ENCODE measurements at places on chromosomes 5 and 9. TPM values are rescaled to one million over a fixed set of nuclear protein-coding genes. Genes with fewer than 3 reads are reported as not detected.

Gene ARRDC1
- 74.9 TPM for total RNA-seq

Gene SLIT3
- total RNA-seq, result 18.8 TPM

DNA sequence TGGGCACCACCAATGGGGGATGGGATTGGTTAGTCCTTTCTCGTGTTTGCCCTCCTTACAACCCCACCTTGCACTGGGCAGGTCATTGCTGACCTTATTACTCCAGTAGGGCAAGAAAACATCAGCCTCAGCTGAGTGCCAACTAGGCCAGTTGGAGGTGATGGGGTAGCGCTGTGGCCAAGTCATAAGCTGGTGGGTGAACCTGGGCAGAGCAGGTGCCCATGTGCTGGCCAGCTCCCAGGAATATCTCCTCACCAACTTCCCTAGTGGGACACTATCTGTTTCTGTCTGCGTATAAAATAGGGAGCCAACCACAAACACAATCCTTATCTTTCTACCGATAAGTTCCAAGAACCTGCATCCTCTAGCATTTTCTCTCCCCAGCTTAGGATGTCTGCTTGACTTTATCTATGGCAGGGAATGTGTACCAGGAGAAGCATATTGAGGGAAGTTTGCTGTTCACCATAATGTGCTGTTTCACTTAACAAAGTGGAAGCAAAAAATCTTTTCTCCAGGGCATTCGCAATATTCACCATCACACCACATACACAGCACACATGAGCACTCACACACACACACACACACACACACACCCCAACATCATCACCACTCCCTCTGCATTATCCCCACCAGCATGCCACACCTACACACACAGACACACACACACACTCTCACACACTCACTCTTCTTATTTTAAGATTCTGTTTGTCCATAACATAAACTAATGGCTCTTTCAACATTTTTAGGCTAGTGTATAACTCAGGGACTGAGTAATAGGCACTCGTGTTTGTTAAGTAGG, 390.0 kb downstream of the ENC1 start:
- DNase-seq, result no peak
- no peak overlapping the region for H3K4me3 ChIP-seq
- H3K4me1 ChIP-seq, result peaks cover 8% of the 10 kb centered on the region
- no peaks in the 10 kb centered on the region for H3K36me3 ChIP-seq
- H3K27ac ChIP-seq, result no peak overlapping the region
- H3K27me3 ChIP-seq, result no peaks in the 10 kb centered on the region

- peaks cover 8% of the 10 kb centered on the region for H3K4me1 ChIP-seq
- no peak overlapping the region for H3K27ac ChIP-seq
- H3K4me3 ChIP-seq, result no peak overlapping the region
Observed at GRCh38 chr5:32229586-32229985, 55.5 kb upstream of the GOLPH3 start.

DNA sequence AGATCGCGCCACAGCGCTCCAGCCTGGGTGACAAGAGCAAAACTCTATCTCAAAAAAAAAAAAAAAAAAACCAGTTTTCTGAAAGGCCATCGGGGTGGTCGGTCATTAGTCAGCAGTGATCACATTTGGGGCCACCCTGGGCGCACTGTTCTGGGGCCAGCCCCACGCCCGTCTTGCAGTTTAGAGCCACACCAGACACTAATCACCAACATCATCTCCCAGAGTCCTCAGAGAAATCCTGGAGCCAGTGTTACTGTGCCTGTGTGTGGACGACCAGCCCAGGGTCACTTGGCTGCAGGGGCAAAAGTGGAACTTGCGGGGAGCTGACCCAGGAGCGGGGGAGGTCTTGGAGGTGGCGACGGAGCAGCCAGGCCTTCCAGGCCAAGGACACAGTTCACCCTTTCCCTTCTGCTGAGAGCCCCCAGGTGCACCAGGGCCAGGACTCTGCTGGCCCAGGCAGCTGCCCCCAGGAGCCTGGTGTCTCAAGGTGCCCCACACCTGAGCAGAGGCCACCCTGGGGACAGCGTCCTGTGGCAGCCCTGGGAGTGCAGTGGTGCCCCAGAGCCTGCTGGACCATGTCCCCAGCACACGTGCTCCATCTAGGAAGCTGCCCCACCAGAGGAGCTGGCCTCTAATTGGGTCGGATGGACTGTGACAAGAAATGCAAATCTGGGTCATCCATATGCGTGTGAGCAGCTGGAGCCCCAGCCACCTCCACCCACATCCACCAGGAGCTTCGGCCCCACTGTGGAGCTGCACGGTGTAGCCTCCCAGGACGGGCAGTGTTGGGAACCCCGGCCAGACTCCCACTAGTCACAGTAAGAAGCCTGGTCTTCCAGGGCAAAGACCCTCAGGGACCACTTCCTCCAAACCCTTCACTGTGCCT, 51.1 kb downstream of the NEK6 start:
- DNase-seq, result no peak
- H3K27me3 ChIP-seq, result no peaks in the 10 kb centered on the region
- no peaks in the 10 kb centered on the region for H3K36me3 ChIP-seq
- no peak overlapping the region for H3K4me3 ChIP-seq
- H3K4me1 ChIP-seq, result no peaks in the 10 kb centered on the region

DNA sequence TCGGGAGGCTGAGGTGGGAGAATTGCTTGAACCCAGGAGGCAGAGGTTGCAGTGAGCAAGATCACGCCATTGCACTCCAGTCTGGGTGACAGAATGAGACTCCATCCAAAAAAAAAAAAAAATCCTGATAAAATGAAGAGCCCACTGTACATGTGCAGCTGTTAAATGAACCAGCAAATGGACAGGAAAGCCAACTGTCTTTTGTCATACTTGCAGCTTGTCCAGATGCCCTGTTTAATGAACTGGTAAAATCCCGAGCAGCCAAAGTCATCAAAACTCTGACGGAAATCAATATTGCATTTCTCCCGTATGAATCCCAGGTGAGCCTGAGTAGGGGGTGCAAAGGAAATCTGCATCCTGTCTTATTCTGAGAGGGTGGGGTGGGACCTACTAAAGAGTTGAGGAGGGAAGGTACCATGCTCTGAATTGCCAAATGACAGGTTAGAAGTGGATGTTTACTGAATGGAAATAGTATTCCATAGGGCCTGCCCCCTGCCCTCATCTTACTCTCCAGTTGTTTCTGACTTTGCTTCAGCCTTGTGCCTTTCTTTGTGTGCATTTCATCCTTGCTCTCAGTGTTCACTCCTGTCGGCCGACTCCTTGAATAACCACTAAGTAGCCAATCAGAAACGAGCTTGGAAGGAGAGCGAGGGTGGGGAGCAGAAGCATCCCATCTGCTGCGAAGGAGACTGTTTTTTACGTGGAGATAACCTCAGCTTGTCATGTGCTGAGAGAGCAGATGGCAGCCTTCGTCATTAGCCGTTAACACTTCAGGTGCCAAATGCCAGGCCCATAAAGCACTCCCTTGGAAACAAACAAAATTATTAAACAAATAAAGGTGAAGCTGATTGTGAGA, 45.7 kb upstream of the CFAP157 start:
- peaks cover 1% of the 10 kb centered on the region for H3K36me3 ChIP-seq
- H3K4me1 ChIP-seq, result peaks cover 10% of the 10 kb centered on the region
- no peaks in the 10 kb centered on the region for H3K27me3 ChIP-seq
- peak overlapping the region; percentile 70 for H3K27ac ChIP-seq
- H3K4me3 ChIP-seq, result no peak overlapping the region

DNA sequence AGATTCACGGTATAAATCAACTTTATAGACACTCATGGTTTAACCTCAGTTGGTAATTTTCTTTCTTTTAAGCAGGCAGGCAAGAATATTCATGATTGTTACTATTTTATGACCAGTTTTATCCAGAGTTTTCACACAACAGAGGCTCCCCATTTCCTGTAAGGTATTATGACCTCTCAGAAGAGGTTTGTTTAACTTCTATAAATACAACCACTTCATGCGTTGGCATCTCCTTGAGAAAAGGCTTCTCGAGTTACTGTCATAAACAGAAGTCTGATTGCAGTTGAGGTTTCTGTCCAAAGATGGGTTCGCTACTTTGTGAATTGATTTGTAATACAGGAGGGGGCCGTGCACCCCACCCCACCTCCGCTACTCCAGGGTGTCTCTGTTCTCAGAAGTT, 55.3 kb downstream of the ENTREP1 start:
- no peaks in the 10 kb centered on the region for H3K27me3 ChIP-seq
- H3K27ac ChIP-seq, result no peak overlapping the region
